Stimulated activated CD8-positive, alpha-beta memory T cell treated with anti-CD3 and anti-CD28 coated beads, Interleukin-15, amount 100 ng/mL, for 48 hours (primary cell): ENCODE measurements at places on chromosomes 3 and 15.

DNA sequence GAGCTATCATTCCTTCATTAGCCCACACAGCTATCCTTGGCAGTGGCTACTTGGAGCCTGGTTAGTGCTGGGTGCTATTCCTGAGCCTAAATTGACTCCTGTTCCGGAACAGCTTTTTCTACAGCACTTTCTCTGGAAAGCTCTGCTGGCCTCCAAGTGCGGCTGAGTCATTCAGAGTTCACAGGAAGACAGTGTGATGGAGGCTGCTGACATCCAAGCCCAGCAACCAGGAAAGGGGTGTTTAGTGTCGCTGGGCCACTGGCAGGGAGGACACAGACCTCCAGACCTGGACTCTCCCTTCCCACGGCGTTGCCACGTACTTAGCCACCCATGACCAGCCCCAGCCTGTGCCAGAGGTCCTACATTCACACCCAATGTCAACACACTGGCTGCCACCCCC is 28.7 kb downstream of the CACNA2D2 start:
- DNase-seq, result no peak

DNA sequence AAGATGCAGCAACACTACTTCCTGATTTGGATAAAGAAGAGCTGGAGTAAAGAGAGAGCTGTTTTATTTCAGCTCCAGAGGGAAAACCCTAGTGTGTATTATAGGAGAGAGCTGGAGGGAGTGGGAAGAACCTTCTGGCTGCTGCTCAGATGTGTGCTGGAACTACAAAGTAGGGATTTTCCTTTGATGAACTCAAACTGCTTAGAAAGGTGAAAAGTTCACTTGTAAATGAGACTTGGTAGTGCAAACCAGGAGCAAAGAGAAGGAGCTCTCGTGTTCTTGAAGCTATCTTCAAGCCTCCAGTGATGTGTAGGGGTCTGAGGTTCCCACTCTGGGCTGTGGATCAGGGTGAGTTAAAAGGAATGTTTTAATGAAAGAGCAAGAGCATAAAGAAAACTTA is 110.4 kb downstream of the EDEM1 start:
- no peak for DNase-seq

DNA sequence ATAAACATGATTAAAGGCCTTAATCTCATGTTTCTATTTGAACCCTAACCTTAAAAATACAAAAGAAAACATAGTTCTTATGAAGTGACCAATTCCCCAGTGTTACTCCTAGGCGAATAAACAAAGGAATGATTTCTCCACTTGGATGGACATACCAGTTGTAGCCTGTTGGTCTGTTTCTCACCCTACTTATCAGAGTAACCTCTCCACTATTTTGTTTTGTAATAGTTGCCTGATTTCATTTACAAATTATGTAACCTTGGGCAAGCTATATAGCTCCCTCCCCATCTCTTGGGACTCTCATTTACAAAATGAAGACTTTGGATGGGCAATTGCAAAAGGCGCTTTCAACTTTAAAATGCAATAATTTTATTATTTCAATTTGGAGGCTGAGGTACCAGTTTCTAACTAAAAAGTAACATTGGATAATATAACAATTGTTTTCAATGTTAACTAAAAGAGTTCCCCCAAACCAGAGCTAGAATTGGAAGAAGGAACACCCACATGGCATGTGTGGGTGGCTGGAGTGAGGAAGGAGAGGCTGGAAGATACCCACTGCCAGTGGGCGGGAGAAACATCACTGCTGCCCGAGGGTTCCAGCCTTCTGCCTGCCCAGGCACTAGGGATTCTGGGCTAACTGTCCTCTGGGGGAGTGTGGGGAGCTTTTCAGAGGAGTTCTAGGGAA is 74.2 kb downstream of the RFTN1 start:
- DNase-seq, result no peak

GRCh38 chr15:48653913-48654670 is 8.6 kb upstream of the FBN1 start:
- DNase-seq, result no peak
